ENCODE measurements at places on chromosomes 12 and 14.
A peak's percentile ranks its signal among the peaks of the same experiment; 100 is the strongest.

DNA sequence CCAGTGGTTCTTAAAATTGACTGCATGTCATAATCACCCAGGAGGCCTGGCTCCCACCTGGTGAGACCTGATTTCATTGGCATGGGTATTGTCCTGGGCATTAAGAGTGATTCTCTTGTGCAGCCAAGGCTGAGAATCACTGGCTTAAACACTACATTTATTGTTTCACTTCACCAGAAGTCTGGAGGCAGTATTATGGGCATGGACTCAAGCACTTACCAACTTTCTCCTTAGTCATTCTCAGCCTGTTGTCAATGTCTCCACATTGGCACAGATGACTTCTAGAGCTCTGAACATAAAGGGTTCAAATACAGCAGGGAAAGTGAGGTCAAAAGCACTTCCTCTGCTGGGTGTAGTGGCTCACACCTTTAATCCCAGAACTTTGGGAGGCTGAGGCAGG lies 25.6 kb upstream of the GCH1 start:
- DNase-seq: no peak

DNA sequence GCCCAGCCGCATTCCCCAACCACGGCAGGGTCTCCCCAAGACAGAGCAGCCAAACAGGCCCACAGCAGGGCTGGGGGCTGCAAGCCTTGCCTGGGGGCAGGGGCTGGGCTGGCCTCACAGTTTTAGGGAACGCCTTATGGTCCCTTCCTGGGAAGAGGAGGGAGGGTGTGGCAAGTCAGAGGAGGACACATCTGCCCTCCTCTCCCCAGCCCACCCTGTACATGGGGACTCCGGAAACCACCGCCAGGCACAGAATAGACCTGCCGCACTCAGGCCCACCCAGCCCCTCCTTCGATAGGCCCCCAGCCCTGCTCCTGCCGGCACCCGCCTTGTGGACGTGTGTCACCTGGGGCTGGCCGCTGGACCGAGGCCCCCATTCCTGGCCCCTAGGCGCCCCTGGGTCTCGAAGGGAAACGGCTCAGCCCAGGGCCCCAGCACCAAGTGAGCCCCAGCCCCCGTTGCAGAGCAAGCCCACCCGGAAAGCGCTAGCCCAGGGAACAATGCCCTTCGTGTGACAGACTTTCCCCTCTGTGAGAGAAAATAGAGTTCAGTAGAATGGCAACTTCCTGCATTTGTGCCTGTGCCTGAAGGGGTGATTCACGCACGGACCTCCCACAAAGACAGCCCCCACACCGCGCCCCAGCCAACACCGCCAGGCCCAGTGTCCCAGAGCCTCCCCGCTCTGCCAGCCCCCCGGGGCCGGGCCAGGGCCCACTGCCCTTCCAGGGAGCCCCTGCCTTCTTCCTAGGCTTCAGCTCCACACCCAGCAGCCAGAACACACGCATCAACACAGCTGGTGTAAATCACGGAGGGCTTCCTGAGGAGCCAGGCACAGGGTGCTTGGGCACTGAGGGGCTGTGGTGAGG lies 12.0 kb upstream of the NUDT14 start:
- DNase-seq: peak; percentile 37

GRCh38 chr12:65300679-65301349 lies 22.3 kb downstream of the MSRB3 start:
- peak; percentile 64 for DNase-seq

DNA sequence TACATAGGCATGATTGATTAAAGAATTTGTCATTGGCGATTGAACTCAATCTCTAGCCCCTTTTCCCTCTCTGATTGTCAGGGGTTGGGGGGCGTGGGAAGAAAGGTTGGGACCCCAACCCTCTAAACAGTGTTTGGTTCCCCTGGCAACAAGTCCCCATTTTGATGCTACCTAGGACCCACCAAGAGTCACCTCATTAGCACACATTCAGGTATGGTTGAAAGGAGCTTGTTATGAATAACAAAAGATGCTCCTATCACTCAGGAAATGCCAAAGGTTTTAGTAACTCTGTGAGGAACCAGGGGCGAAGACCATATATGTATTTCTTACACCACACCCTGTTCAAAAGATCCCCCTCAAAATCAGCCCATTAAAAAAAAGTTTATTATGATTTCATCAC lies 14.3 kb downstream of the RNF212B start:
- DNase-seq: no peak

DNA sequence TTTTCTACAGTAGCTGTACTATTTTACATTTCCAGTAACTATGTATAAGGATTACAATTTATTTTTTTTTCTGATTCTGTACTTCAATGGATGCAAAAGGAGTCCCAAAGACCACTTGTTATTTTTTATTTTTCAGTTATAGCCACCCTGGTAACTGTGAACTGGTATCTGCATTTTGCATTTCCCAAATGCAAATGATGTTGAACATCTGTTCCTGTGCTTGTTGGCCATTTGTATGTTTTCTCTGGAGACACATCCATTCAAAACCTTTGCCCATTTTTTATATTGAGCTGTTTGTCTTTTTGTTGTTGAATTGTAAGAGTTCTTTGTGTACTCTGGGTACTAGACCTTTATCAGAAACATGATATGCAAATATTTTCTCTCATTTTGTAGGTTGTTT lies 485.6 kb downstream of the LRIG3 start:
- no peak for DNase-seq

GRCh38 chr14:27190296-27190695 lies 592.5 kb upstream of the NOVA1 start:
- no peak for DNase-seq

- DNase-seq: no peak
Observed at GRCh38 chr12:11596141-11596540, 53.3 kb upstream of the ETV6 start.

DNA sequence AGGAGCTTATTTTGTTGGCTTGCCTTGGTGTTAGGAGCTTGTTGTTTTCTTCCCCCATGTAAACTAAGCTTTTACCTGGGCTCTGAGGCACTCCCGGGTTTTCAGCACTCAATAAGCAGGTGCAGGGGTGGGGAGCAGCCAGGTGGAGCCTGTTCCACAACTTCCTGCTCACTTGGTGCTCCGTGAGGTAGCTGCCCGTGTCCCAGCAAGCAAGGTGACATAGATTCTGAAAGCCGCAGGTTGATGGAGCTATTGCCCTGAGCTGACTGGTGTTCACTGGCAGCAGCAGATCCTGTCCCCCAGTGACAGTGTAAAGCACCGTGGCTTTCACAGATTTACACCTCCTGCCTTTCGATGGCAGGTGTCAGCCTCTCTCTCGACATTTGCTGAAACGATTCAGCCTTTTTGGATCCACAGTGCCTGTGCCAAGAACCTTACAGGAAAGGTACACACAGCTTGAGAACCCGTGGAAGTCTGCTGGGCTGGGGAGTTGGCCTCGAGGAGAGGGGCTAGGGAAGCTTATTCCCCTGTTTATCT lies 295.7 kb upstream of the FKBP4 start:
- no peak for DNase-seq

DNA sequence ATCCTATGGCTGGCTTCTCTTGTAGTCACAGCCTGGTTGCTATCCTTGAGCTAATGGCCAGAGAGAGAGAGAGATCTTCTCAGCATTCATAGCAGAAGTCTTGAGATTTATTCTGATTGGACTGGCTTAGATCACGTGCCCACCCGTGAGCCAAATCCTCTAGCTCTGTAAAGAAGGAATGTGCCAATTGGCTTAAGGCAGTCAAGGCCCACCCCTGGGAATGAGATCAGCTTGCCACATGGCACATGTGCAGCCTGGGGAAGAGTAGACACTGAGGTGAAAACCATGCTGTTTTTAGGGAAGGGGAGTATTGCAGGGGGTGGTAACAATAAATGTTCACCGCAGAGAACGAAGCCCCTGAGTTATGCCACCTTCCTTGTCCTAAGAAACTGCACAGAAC lies 36.3 kb downstream of the PLEKHG7 start:
- peak; percentile 43 for DNase-seq

DNA sequence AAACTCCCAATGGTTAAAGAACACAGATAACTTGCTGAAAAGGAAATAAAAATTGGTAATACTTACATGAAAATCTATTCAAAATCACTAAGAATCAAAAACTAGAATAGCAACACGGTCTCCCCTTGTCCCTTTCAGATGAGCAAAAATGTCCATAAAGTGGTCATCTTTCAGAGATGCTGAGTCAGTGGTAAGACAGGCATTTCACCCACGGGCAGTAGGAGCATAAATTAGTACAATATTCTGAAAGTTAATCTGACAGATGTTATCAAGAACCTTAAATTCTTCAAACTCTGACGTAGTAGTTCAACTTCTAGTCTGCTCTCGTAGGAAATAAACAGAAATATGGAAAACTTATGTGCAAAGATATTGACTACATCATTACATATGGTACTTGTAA lies 33.1 kb upstream of the GNPNAT1 start:
- DNase-seq: no peak
